Stimulated activated CD8-positive, alpha-beta memory T cell treated with anti-CD3 and anti-CD28 coated beads, Interleukin-7, amount 100 ng/mL, for 1 hour (primary cell): ENCODE measurements at places on chromosomes 3 and 15.

DNA sequence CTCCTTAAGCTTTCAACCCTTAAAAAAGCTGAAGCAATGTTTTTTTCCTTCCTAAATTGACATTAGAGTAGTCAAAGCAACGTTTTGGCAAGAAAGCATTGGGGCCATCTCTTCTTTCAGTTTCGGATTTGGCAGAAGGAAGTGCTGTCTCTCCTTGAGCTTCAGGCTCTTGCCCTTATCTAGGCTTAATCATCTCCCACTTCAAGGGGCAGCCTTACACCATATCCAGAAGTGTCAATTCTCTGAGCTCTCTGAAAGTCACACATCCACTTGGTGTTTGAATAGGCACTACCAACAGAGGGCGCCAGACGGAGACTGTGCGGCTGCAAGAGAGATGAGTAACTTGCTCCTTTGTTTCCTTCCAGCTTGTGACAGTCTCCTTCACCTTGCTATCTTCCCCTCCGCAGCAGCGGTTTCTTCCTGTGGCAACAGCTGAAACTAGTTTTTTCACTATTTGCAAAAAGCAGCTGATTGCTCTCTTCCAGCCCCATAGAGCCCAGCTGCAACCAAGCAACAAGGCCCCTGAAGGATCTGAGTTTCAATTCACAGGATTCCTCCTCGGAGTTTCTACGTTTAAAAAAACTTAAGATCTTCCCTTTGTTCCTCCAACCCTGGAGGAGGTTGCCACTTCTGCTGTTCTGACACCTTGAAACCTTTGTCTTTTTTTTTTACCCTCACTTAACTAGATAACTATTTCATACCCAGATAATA lies 147.0 kb upstream of the SLCO3A1 start:
- DNase-seq: peak; percentile 76

DNA sequence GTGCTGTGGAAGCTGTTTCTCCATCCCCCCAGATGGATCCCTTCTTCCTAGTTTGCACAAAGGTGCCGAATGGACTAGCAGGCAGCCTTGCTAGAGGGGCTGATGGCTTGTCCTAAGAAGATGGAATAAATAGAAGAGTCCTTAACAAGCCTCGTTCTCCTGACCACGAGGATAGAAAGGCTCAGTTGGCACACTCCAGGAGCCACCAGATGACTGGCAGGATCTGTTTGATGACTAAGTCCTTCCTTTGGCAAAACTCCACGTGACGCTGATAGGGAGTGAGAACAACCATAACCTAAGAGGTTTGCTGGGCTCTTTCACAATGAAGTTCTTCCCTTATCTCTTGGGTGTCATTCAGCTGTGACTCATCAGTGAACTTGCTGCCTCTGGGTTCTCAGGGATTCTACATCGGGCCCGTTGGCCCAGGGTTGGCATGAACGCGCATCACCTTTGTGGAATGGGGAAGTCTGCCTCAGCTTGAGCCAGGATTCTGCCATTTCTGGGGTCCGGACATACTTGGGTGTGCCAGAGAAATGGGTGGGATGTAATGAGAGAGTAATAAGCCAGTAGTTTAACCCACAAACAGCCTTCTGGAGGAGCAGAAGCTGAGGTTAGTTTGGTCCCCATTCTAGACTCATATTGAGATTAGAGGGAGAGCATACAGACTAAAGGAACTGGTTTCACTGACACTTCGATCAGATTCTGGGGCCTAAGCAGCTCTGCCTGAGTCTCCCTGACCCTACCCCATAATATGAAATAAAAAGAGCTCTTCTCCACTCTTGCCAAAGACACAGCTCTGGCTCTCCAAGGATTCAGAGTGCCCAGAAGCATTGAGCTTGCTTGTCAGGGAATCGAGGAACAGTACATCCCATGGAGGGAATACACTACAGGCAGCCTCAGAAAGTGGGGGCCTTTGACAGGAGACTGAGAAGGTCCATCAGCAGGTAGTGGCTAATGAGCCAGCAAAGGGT lies 2.0 kb upstream of the MELTF start:
- no peak for DNase-seq

DNA sequence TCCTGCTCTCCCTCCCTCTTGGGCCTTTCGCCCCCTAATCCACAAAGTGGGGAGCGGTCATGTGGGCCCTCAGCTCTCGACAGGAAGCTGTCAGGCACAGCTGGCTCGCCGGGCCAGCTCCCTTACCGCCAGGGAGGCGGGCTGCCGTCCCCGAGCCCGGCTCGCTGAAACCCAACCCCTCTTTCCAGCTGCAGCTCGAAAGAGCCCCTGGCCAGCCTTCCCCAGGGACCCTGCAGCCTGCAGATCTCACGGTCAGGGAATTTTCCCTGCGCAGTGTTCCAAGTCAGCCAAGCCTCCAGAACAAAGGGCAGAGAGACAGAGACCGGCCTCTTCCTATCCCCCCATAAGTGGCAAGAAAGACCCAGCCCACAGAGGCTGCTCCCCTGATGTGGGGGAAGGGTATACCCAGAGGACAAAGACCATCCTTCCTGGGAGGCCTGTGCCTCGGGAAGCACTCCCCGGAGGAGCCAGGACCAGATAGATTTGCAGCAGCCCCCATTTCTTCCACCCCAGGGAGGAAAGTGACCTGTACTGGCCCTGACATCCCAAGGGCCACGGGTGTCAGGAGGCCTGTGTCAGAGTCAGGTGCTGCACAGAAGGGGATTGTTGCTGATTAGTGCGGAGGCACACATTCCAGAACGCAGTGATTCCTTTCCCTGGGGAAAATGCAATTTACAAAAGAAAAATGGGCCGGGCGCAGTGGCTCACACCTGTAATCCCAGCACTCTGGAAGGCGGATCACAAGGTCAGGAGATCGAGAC lies 32.6 kb downstream of the MAGEF1 start:
- no peak for DNase-seq

DNA sequence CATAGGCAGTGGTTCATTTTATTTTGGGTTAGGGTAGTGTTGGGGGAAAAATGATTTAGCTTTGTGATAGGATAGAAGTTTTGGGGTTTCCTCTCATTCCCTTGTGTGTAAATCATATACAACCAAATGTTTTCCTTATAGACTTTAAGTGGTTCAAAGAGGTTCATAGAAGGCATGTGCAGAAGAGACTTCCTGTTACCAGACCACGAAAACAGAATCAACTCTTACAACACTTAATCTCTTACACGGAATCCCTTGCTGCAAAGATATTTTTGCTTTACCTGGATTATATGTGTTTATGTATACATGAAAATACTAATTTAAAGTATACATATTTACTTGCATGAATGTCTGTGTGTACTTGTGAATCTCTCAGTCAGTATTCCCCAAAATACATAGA lies 2.9 kb downstream of the TMOD2 start:
- DNase-seq: no peak

DNA sequence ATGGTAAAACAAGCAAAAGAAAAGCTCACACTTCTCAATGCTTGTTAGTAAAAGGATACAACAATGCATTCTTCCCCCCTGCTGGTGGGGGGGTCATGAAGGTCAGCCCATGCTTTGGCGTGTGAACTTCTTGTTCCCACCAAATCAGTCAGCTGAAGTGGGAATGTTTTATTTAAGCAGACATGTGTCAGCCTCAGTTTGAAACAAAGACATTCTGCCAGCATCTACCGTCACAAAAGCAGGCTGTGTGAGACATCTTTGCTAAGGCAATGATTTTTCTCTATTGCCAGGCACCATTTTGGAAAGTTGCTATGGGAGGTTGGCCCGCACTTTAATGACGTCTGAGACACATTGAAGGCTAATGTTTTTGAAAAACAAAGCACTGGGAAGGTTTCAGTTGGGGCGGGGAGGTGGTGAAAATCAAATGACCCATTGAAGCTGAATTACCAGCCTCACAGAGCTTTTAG lies 206.6 kb downstream of the TLE3 start:
- DNase-seq: no peak

DNA sequence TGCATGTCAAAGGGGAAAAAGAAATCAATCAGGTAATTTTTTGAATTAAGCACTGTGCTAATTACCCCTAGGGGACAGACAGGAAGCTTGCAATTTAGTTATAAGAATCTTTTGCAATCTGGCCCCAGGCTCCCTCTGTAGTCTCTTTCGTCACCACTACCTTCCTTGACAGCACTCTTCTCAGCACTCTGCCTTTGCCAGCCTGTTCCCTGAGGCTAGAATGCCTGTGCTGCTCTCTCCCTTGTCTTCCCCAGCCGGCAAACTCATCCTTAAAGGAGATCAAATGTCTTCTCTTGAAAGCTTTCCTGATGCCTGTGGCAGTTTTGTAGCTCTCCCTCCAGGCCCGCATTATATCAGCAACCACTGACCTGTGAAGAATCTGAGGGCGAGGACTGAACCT lies 32.4 kb upstream of the PRTG start:
- no peak for DNase-seq

- no peak for DNase-seq
These were observed 32.6 kb downstream of the HACD2 start for GRCh38 chr3:123552095-123552714.

DNA sequence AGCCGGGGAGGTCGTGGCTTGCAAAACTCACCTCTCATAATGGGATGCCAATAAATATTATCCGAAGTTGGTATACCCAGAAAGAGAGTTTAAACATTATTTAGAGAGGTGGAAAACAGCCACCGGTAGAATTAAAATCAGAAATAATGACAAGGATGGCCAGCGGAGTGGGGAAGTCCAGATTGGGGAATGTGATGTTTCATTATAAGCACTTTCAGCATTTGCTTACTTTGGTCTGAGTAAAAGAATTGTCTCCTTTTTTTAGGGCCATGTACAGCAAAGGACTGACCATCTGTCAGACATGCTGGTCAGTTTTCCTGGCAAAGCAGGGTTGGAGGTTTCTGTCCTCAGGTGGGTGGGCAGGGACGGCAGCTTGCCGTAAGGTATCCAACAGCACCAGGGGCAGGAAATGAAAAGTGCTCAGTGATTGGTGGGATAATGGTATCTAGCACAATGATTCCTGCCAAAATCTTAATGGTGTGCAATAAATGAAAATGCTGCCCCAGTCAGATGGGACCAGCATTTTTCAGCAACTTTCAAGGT lies 24.3 kb downstream of the APBA2 start:
- DNase-seq: no peak

GRCh38 chr15:69529961-69530633 lies 77.5 kb downstream of the RPLP1 start:
- DNase-seq: no peak

- no peak for DNase-seq
These were observed 38.6 kb upstream of the LACTB start for GRCh38 chr15:63083044-63083443.

- no peak for DNase-seq
These were observed 29.8 kb downstream of the GNB4 start for GRCh38 chr3:179421500-179421899.

DNA sequence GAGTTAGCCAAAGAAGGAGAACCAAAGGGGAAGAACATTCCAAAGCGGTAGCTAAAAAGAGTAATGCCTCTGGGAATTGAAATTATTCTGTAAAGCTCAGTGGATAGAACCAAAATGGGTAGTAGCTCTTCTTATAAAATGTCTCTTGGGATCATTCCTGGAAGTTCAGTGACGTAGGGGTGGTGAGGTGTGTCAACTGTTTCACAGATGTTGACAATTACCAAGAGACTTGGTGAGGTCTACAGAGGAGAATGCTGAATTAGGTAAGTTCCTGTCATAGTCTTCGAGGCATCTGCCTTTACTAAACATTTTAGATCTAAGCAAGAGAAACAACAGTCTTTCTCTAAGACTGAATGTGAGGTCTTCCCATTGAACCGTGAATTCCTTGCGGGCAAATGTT lies 67.8 kb downstream of the TPRG1 start:
- DNase-seq: no peak

GRCh38 chr15:87345961-87346360 lies 910.6 kb downstream of the NTRK3 start:
- no peak for DNase-seq

DNA sequence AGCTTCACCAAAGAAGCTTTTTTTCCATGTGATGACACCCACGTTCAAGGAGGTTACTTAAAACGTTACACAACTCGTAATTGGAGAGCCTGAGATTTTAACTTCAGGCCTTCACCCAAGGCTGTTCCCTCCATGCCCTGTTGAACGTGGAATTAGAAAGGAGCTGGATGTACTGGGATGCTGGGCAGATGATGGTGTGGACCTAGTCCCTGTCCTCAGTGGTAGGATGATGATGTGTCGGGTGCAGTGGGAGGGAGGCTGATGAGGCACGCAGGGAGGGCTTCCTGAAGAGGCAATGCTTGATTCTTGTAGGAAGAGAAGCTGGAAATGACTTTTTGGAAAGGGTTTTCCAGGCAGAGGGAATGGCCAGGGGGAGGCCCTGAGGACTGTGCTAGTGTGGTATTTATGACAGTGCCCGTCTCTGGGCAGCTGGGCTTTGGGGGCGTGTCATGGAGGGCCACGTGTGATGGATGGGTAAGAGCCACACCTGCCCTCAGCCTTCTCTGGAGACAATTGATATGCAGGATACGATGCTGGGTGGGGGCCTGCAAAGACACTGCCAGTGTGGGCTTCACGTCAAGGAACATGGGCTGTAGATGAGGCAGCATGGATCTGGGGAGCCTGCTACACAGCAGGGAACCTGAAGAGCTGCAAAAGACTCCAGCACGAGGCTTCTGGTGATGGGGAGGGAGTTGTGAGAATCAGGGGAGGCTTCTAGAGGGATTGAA lies 15.3 kb downstream of the SYNM start:
- DNase-seq: no peak

DNA sequence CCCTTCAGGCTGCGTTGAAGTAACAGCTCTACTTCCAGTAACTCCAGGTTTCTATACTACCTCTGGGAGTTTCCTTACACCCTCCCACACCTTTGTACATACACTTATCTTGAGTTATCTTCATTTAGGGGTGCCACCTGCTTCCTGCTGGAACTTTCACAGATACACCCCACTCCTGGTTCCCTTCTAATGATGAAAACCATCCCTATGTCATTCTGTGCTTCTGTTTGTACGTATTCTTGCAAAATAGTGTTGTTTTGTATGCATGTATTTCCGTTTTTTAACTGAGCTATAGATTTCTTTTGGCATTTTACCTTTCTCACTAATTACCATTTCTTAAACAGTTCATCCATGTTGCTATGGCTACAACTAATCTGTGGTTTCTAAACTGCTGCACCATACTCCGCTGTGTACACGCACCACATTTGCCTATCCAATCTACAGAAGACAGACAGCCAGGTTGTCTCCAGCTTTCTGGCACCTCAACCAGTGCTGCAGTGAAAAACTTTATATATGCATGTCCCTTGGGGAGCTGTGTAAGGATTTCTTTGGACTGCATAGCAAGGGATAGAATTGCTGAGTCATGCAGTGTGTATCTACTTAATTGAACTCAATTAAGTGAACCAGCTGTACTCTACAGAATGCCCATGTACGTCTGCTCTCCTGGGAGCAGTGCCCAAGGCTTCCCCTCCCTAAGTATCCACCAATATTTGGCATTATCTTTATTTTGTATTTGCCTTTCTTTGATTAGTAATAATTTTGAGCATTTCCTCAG lies 61.4 kb upstream of the ST8SIA2 start:
- DNase-seq: no peak

DNA sequence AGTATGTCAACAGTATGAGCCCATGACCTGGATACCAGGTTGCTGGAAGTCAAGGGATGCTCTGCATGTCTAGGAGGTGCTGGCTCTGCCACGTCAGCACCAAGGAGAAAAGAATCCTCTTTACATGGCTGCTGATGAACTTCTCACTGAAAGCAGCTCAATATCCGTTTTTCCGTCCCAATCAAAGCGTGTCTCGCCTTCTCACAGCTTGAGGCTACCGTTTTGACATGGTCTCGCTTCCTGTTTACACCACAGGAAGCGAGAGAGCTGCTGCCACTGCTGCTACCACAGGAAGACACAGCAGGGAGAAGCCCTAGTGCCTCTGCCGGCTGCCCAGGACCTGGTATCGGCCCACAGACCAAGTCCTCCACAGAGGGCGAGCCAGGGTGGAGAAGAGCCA lies 27.3 kb downstream of the STARD5 start:
- peak; percentile 40 for DNase-seq
